GM12891 (cell line): ENCODE measurements at places on chromosomes 4 and X.
A peak's percentile ranks its signal among the peaks of the same experiment; 100 is the strongest.

DNA sequence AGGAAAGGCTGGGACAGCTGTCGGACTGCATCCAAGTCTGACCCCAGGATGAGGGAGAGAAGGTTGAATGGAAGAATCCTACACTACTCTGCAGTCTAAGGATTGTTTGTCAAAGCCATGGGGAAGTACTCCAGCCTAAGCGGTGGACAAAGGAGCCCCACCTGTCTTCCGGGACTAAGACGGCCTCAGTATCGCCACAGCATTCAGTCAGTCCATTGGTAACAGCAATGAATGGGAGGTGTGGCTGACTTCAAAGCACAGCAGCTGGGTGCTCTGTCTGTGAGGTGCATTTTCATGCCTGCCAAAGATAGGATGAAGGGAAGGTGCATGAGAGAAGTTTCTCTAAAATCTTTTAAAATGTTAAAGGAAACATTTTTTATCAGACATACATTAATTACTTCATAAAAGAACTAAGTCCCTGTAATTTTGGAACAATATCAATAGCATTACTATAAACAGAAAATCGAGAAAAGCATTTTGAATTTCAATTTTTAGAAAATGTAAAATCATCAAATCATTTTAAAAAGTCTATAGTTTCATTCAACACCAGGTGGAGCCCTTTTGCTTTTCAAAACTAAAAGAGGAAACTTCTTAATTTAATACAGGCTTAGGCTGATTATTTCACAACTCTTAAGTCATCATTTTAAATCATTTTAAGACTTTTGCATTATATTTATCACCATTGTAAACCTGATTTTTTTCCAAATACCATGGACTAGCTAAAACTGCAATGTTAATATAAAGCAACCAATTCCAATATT, 27.6 kb upstream of the INTU start:
- DNase-seq: no peak

DNA sequence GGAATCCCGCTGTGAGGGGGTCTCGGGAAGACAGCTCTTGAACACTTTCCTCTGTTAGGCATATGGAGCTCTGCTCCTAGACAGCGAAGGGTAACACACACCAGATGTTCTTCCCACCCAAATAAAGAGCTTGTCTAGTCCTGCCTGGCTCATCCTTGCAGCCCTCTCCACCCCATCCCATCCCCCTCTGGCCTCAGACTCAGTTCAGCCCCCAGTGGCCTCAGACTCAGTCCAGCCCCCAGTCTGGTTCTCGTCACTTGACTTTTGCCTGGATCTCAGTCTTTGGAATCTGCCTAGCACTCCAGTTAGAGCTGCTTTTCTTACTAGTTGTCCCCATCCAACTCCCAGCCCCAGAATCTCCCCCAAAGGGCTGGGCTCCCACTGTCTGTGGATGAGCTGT, 14.9 kb downstream of the RAB33A start:
- no peak for DNase-seq

DNA sequence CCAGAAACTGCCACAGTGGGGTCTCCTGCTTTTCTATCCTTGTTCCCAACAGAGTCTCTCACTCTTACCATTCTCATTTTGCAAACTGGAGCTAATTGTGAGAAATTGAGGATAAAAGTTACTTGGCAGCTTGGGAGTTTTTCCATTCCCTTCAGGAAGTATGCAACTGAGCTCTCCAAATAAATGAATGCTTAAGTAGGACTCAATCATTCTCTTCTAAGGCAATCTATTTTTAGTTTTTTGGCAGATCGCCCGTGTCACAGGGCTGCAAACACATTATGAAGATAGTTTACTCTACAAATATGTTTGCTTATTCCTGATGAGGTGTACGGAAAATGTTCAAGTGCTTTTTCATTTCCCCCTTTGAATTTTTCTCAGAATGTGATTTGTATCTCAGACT, 5.3 kb downstream of the ASB11 start:
- DNase-seq: no peak

DNA sequence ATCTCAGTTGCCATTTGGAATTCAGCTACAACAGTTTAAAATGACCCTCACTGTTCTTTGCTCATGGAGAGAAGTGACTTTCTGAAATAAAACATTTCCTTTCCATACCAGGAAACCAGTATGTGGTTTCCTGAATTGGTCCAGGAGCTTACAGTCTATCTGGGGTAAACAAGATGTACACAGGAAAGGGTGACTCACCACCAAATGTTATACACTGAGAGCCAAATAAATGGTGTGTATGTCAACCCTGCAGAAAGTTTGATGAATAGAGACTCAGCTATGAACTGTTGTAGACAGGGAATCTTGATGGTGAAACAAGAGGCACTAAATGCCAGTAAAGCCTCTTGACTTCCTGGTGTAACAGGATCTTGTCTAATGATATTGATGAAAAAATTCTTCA, 100.4 kb downstream of the HS6ST2 start:
- no peak for DNase-seq

- DNase-seq: no peak
Measured at GRCh38 chr4:141900856-141901255, 264.5 kb downstream of the IL15 start.

GRCh38 chrX:73855546-73855945, 292.5 kb downstream of the CHIC1 start:
- DNase-seq: no peak

DNA sequence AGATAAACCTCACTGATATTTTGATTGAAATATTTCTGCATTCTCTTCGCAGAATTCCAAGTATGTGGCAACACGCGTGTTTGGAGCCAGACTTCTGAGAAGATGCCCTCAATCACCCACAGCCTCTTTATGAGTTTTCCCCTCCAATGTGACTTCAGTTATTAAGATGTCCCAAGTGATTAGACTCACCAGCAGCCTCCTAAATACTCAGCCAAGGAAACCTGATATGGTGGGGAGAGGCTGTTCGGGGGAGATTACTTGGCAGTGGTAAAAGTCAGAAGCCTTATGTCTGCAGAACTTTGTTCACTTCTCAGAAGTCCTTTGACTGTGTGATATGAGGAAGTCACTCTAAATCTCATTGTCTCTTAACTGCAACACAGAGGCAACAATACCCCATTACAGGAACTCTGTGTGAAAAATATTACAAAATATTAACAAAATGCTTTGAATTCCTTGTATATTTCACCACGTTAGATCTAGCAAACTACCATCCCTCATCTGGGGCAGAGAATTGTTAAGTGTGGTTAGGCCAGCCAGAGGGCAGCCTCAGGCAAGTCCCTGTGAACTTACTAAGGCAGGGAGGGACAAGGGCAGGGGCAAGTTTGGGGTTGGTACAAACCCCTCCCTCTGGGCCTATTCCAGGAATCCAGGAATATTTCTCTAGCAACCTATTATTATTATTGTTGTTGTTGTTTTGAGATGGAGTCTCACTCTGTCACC, 151.4 kb upstream of the USP9X start:
- DNase-seq: no peak

DNA sequence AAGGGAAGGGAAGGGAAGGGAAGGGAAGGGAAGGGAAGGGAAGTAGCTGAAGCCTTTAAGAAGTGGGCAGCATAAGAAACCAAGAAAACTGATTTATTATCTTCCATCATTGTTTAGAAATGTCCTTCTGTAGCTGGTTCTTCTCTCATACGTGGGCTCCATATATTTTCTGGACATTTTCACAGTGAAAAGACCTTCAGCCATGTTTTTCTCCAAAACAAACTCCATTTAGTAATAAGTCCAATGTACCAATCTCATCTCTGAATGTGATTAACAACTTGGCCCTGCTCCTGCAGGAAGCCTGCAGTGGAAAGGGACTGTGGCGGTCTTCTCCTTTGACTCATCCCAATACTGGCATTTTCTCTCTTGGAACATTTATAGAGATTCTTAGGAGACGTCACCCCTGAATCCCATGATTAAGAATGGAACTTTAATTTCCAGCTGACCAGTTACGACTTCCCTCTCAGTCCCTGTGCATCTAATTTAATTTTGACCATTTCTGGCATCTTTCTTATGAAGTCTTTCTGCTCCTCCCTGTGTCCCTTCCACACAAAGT, 96.6 kb upstream of the GUCY1A1 start:
- no peak for DNase-seq

DNA sequence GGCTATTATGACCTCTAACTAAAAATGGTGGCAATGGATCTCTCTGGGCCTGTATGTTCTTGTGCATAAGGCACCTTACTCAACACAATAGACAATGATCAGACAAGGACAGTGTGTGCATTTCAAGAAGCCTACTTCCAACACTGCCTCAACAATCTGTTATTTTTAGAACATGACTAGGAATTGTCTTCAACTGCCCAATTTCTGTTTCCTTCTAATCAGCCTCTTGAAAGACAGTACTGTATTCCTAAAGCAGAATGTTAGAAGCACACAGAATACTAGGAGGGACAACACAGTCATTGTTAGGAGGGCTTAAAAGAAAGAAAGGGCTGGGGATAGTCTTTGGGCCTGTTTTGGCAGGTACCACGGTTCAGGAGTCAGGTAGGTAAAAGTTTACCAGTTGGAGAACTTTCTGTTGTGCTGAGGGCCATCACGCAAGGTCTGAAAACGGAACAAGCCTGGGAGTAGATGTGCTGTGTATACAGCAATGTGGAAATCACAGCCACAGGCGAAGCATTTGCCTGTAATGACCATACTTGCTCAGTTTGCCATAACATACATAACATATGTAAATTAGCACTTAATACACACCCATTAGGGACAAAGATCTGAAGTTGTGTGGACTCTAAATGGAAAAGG, 100.8 kb upstream of the ATXN3L start:
- no peak for DNase-seq

GRCh38 chrX:6962006-6962355, 185.5 kb upstream of the STS start:
- no peak for DNase-seq

GRCh38 chr4:139214039-139214534, 37.1 kb upstream of the ELF2 start:
- DNase-seq: peak; percentile 42

DNA sequence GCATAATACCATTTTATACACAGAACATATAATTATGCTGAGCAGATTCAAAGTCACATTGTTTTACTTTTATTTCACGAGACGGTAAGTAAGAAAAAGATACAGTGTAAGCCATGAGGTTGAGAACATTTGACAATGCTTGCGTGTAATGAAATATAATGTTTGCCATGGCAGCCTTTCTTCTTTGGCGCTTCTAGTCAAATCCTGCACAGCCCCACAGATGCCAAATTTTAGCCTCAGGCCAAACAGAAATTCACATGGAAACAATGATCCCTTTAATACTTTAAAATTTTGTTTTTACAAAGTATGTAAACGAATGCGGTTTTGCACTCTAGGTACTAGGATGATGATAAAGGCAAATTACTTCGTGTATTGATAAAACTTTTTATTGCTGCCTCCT, 502.7 kb upstream of the SMIM31 start:
- DNase-seq: no peak

- no peak for DNase-seq
Measured at GRCh38 chr4:160562661-160563060, 1459.8 kb downstream of the RAPGEF2 start.

DNA sequence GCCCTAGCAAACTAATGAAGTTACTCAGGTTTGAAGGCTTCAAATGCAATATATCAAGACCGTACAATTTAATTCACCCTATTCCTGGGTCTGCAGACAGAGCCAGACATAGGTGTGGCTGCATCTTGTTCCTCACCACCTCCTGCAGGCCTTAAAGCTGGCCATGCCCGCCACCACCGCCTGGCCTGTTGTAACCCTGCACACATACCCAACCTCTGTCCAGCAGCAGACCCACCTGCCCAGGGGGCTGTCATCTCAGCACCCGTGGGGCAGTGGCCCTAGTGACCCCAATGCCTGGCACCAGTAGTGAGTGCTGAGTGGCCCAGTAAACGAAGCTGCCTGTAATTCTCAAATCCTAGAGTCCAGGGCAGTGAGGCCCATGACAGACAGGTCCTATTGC, 40.7 kb downstream of the ZBTB49 start:
- no peak for DNase-seq

DNA sequence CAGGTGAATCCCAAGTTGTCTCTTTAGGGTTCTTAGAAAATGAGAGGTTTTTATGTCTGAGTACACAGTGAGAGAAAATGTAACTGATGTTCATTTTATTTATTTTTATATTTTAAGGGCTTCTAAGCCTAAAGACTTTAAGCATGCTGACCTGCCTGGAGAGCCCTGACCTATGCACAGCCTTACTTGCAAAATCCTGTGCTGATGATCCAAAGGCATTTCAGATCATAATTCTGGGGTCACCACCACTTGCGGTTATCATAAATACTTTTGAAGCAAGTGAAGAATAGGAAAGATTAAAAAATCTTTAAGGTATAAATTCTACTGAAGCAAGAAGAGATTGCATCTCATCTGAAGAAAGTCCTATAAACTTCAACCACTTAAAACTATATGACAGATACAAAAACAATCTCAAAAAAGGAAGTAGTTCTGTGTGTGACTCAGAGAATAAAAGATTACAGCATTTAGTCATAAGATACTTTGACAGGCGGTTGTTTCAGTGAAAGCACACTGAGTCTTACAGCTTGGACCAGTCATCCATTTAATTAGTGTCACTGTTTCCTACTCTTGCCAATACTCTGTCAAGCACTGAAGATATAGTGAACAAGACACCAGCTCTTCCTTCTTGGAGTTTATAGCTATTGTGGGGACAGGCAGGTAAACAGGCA, 245.2 kb upstream of the DIPK2B start:
- no peak for DNase-seq

DNA sequence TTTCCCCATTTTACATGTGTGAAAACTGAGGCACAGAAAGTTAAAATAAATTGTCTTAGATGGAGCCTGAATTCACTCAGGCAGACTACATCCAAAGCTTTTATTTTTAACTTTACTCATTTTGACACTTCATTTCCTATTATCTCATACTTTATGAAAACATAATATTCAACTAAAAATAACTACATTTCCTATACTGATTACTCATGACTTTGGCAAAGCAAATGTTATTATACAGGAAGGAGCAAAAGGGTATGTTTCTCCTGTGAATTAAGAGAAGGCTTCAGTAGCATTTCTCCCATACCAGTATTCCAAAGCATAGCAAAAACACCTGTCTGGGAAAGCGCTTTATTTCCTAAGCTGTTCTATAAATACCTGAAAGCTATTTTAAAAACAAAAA, 178.6 kb downstream of the ADAMTS3 start:
- DNase-seq: no peak

DNA sequence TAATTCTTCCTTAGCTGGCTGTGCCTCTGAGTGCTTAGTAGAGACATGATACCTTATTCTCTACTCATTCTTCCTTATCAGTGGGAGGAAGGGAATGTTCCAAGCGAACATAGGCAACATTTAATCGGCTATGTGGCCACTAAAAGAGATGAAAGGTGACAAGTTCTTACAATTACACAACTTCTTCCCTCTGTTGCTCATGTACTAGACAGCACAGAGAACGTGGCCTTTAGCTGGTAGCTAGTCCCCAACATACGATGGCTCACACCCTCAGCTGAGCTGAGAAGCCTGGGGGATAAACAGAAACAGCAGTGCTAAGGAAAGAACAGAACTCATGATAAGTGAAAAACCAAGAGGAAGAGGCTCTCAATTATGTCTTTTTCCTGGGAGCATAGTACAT, 52.2 kb downstream of the APOO start:
- no peak for DNase-seq

- DNase-seq: no peak
Measured at GRCh38 chrX:23287191-23287725, 47.4 kb upstream of the PTCHD1 start.

- DNase-seq: no peak
Measured at GRCh38 chr4:176387571-176387970, 67.8 kb downstream of the SPCS3 start.
